ENCODE measurements at places on chromosomes 16 and 17.

DNA sequence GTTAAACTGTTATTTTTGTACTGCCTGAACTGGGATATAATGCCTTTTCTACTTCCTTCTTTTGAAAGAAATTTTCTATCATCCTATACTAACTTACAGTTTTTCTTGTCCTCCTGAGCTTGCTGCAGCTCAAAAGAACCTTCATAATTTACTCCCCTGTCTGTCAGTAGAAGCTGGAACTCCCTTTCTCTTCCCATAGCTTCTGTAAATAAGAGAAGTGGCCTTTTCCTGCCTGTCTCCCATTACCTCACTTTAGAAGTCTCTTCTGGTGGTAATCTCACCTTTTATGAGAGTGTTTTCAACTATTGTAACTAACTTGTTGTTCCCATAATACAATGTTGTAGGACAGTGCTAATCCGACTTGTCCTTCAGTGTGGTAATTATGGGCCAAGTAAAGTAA, 246.7 kb upstream of the TBX2 start:
- no peak for DNase-seq

DNA sequence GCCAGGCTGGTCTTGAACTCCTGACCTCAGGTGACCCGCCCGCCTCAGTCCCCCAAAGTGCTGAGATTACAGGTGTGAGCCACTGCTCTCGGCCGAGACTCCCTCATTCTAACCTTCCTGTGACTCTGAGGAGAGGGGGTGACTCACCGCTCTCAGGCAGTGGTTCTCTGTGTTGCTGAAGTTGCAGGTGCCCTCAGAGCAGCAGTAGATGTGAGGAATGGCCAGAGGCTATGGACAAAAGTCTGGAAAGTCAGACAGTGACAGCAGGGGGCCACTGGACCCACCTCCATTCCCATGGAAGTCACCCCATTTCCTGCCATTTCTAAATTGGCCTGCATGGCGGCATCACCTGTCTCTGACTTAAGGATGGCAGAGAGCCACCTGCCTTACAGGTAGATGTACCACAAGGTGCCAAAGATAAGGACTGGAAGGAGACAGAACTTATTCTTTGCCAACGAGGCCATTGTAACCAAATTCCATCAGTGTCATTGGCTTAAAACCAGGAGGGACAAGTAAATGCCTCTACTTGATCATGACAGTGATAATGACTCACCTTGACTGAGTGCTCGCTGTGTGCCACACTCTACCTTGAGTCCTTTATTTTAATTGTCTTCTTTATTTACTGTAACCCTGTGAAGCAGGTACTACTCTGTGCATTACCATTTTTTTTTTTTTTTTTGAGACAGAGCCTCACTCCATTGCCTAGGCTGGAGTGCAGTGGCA, 15.3 kb upstream of the CNOT1 start:
- DNase-seq: no peak

DNA sequence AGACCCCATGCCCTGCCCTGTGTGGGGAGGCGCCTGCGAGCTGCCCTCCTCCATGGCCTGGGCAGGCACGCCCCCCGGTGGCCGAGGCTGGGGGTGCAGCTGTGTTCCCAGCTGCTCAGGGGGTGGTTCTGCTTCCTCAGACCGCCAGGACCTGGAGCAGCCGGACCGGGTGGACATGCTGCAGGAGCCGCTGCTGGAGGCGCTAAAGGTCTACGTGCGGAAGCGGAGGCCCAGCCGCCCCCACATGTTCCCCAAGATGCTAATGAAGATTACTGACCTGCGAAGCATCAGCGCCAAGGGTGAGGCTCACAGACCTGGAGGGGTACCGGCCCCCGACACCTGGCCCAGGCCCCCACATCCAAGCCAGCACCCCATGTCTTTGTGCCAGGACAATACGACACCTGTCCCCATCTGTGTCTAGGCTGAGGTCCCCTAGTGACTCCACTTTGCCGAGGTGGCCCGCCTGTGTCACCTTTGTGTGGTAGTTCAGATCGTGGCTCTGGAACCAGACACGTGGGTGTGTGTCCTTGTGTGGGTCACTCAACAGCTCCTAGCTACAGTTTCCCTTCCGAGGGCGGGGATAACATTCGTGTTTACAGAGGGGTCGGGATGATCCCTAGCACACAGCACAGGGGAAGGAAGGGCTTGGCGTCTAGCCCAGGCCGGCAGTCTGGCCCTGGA, 9.3 kb downstream of the GJD3 start:
- DNase-seq: peak; percentile 69

- DNase-seq: no peak
Measured at GRCh38 chr17:55814377-55814776, 63.5 kb downstream of the PCTP start.

DNA sequence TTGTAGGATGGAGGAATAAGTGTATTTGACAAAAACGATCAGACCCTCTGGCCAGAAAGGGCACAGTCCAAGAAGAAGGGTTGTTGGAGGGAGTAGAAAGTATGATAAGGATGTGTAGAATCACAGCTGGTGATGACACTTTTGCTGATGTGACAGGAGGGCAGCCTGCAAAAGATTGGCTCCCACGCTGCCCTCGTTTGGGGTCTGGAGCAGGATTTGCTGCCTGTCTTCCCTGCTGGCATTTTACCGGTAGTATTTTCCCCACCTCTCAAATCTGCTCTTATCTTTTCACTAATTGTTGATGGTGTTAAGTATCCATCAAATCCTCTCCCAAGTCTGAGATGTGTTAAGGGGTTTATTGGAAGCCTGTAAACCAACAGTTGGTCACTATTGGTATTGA, 208.8 kb downstream of the CCDC182 start:
- DNase-seq: no peak

GRCh38 chr17:73506470-73507435, 137.5 kb downstream of the SDK2 start:
- DNase-seq: no peak

- DNase-seq: peak; percentile 62
Measured at GRCh38 chr16:6362321-6362720, 970.3 kb upstream of the RBFOX1 start.

DNA sequence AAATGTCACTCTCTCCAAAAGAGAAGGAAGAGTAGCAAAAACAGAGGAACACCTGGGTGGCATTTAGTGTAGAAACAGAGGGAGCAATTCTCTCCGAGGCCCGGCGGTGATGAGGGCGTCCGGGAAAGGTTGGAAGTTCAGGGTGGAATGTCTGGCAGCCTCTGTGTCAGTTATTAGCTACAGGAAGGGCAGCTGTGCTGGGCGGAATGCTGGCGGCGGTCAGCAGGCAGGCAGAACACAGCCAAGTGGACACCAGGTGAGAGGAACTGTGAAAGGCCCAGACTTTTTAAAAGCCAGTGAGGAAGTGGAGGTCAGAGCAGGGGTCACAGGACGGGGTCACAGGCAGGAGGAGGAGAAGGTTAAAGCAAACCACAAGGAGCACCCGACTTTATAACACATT, 238.1 kb downstream of the NTN1 start:
- DNase-seq: no peak

GRCh38 chr16:88922114-88922825, 54.7 kb downstream of the CBFA2T3 start:
- no peak for DNase-seq

DNA sequence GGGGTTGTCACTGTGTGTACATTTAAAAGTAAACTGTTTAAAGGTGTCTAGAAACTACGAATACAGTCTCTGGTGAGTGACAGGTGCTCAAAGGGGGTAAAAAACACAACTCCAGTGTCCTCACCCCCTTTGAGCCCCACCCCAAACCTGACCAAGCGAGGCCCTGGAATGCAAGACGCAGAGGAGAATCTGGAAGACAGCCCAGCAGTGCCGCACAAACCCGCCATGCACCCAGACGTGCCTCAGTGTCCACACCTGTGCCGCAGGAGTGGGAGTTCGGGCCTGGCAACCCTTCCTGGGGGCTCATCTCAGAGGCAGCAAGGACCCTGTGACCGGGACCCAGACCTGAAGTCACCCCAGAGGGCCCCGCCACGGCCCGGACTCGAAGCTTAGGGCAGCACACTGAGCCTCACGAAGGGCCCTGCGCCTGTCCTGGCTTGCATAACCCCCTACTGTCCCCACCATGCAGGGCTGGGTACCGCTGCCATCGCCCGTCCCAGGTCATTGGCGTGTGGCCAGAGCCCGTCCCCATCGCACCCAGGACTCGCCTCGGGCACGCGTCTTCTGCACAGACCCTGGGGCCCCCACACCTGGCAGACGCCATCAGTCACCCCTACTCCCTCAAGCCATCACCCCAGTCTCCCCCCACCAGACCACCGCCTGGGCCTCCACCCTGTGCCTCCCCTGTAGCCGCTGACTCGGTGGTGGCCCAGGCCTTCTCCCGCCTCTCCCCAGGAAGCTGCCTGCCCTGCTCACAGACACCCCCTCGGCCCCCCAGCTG, 33.0 kb upstream of the ZC3H18 start:
- no peak for DNase-seq

GRCh38 chr16:75534560-75535205, 1.2 kb downstream of the CHST5 start:
- DNase-seq: no peak

- peak; percentile 55 for DNase-seq
Measured at GRCh38 chr17:44097110-44097958, 26.1 kb downstream of the HDAC5 start.

- no peak for DNase-seq
Measured at GRCh38 chr17:80592243-80592642, 47.6 kb downstream of the RPTOR start.

DNA sequence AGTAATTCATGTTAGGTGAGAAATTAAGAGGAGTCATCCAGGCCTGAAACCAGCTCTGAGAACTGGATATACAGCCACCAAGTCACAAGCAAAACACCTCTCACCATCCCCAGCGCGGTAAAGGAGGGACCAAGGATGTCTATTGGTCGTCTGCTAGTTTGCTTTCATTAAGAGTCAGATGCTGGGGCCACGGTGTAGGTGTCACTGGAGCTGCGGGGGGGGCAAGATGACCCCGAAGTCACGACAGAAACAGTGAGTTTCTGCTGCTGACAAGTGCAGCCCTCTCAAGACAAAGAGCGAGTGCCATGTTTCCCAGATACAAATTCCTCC, 790 bp downstream of the NCBP3 start:
- no peak for DNase-seq

GRCh38 chr16:79317521-79317920, 283.0 kb downstream of the MAF start:
- no peak for DNase-seq

GRCh38 chr17:57524839-57525568, 220.1 kb downstream of the CCDC182 start:
- DNase-seq: no peak

- no peak for DNase-seq
Measured at GRCh38 chr16:11147754-11148444, 108.1 kb downstream of the SOCS1 start.

DNA sequence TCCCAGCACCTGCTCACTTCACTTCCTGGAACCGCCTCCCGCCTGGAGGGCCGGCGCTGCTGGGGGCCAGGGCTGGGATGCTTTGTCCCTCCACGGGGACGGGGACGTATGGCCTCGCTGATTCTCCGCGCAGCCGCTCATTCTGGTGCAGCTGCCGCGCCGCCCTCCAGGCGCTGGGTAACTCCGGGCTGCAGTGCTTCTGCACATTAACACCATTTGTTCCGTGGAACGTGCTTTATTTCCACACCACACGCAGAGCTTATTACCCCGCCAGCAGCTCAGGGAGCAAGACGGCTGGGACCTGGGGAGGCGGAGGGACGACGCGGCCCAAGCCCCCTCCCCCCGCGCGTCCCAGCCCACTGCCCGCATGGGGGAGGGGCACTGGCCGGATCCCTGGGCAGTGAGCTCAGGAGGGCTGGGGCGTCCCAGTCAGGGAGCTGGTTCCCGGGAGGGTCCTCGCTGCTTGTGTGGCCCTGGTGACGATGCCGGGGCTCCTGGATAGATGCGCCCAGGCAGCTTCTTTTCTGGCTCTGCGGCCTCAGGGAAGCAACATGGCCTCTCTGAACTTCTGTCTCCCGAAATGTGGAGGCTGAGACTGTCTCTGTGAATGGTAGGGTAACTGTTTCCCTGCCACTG, 45.4 kb upstream of the ACSF3 start:
- peak; percentile 55 for DNase-seq

GRCh38 chr16:75053791-75054555, 55.1 kb downstream of the ZNRF1 start:
- DNase-seq: peak; percentile 64

DNA sequence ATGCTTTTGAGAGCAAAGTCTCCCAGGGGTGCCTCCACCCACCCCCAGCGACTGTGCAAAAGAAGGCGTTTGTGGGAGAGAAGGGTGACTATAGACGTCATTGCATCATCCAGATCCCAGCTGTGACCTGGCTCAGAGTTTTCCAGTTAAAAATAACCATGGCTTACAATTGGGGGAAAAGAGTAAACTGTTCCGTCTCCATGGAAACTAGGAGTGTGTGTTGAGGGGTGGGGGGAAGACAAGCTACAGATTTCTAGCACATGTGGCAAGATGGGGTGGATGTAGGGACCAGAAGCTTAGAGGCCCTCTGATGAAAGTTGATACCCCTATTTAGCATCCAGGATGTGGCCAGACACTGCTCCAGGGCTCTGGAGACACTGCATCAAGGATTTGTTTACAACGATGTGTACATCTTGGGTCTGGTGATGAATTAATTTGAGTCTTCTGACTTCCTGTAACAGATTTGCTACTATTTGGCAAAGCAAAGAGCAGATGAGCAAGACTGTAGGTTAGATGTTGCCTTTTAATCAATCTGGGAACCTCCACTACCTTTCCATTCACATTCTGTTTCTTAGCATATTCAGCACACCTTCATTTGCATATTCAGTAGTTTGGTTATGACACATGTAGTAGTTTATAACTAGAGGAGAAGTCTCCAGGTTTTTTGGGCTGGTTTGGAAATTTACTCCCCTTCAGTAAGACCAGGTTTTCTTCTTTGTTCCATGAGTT, 6.2 kb upstream of the DUSP14 start:
- peak; percentile 21 for DNase-seq

- DNase-seq: peak; percentile 61
Measured at GRCh38 chr17:17503566-17504130, 7.5 kb upstream of the RASD1 start.

- no peak for DNase-seq
Measured at GRCh38 chr16:65666132-65666941, 544.5 kb upstream of the CDH11 start.

GRCh38 chr17:74763565-74764387, 12.4 kb downstream of the NAT9 start:
- peak; percentile 72 for DNase-seq

DNA sequence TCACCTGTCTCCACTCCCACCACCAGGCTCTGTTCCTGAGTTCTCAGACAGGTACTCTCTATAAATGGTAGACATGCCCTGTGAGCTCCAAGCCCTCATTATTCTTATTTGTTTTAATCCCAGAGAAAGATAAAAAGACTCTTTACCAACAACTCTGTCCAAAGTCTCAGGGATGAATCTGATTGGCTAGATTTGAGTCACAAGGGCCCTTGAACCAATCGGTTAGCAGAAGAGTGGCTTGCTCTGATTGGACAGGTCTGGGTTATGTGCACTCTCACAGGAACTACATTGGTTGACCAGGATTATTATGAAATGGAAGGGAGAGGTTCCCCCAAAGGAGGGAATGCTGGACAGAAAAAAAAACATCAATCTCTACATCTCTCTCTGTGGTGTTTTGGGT, 7.5 kb downstream of the COTL1 start:
- DNase-seq: no peak
